ENCODE measurements at places on chromosomes 16 and 17. TPM values are rescaled to one million over a fixed set of nuclear protein-coding genes. Genes with fewer than 3 reads are reported as not detected.

Gene HSD17B2
- polyA plus RNA-seq, result 11.8 TPM

Gene SMIM36
- not detected for polyA plus RNA-seq

Gene IGSF6
- polyA plus RNA-seq, result 7.1 TPM

DNA sequence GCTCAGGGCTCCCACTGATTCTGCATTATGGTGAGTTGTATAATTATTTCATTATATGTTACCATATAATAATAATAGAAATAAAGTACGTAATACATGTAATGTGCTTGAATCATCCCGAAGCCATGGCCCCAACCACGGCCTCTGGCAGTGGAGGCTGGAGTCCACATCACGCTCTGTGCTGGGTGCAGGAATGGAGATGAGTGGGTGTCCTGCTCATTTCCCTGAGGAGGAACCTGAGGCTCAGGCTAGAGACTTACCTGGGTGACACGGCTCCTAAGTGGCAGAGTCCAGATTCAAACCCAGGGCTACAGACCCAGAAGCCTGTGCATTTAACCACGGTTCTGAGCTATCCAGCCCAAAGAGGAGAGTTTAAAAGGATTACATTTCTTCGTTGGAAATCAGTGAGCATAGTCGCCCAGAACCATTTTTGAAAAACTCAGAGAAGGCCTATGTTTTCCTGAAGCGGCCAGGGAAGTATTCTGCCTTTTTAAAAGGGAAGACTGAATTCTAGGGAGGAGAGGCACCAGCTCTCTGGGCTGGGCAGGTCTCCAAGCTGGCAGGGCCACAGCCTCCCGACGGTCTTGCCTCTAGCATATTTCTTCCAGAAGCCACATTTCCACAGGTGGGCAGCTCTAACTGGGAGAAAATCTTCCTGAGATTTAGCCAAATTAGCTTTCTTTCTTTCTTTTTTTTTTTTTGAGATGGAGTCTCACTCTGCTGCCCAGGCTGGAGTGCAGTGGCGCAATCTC is 6.7 kb downstream of the IL4R start:
- DNase-seq, result no peak

GRCh38 chr16:7487574-7488323 is 155.1 kb downstream of the RBFOX1 start:
- no peak for DNase-seq

- peak; percentile 75 for DNase-seq
Measured at GRCh38 chr17:62800585-62800984, 7.5 kb downstream of the MARCHF10 start.

DNA sequence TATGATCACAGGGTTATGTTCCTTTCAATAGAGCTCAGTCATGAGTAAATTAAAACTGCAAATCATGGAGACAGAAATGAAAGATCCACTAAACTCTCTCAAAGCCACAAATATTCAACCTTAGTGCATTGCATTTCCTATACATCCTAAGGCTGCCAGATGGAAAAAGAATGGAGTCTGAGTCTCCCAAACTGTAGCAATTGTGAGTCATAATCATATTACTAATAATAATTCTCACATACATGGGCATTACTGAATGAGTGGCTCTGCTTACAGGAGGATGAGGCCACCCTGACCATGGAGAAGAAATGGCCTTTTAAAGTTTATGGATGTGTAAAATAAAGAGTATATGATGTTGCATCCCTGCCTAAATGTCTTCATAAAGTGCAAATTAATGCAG is 3.2 kb downstream of the CA10 start:
- DNase-seq, result no peak

GRCh38 chr17:78023042-78023441 is 64.5 kb downstream of the TNRC6C start:
- no peak for DNase-seq

GRCh38 chr16:53093162-53093744 is 38.5 kb downstream of the CHD9 start:
- no peak for DNase-seq

GRCh38 chr17:55843785-55844184 is 92.9 kb downstream of the PCTP start:
- DNase-seq, result no peak

Data from renal cortex interstitium (tissue), 15 donors.